ENCODE measurements at places on chromosomes 2 and 18. TPM values are rescaled to one million over a fixed set of nuclear protein-coding genes. Genes with fewer than 3 reads are reported as not detected.

DNA sequence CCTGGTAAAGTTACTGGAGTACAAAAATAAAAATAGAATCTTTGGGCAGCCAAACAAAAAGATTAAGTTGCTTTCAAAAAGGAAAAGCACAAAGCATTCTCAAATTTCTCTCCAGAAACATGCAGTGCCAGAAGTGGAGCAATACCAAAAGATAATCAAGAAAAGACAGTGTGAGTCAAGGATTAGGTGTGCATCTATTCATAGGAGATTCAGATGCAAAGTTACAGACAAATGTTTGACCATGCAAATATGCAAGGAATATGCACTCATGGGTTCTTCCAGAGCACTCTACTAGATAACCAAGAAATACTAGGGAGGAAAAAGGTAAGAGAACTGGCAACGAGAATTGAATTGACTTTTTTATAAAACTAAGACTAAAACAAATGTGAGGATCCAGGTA is 51.8 kb upstream of the CDH20 start:
- no peak for DNase-seq

DNA sequence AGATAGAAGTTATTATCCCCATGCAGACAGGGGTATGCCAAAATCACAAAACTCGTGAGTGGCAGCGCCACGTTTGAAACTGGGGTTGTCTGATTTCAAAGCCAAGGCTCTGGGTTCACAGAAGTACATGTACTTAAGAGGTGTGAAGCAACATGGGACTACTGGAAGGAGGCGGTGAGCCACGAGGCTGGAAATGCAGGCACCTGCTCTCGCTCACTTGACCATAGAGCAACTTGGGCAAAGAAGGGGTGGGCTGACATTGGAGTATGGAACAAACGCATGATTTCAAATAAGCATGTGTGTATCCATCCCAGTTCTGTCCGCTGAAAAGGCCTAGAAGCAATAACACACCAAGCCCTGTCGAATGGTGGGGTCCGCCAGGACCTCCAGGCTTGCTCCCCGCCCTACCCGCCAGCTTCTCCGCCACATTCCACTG is 593 bp upstream of the ACTR2 start:
- DNase-seq = no peak

The HOXD12 gene
- total RNA-seq = not detected

- no peak for DNase-seq
These were observed 56.0 kb upstream of the RBM44 start for GRCh38 chr2:237742614-237743013.

GRCh38 chr2:54611830-54612545 is 111.5 kb upstream of the EML6 start:
- DNase-seq = no peak

The CAPN13 gene
- total RNA-seq = not detected

The SLC5A7 gene
- not detected for total RNA-seq

The ATF2 gene
- 65.9 TPM for total RNA-seq

GRCh38 chr2:110805894-110806452 is 73.6 kb downstream of the ACOXL start:
- DNase-seq = no peak

GRCh38 chr2:35116151-35116550 is 1239.4 kb upstream of the CRIM1 start:
- no peak for DNase-seq

DNA sequence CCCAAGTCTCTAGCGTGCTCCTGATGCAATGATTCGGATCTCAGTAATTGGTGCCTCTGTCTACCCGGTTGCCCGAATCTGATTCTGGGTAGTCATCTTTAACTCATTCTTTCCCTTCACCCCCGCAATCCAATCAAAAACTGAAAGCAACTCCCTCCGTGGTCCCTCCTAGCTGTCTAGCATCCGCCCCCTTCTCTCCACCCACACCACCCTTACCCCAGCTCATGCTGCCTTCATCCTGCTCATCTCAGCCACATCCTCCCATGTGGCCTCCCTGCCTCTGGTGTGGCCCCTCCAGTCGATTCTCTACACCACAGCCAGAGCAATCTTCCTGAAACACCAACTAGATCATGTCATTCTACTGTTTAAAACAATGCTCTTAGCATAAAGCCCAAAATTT is 62.3 kb downstream of the TTC32 start:
- no peak for DNase-seq

The TEKT4 gene
- total RNA-seq = not detected

GRCh38 chr18:25604894-25605597 is 253.1 kb upstream of the ZNF521 start:
- DNase-seq = no peak

The CHAC2 gene
- 22.4 TPM for total RNA-seq

The DTNA gene
- total RNA-seq = 0.73 TPM

GRCh38 chr2:130369311-130369964 is 13.6 kb downstream of the PTPN18 start:
- DNase-seq = no peak

The DCC gene
- total RNA-seq = not detected

DNA sequence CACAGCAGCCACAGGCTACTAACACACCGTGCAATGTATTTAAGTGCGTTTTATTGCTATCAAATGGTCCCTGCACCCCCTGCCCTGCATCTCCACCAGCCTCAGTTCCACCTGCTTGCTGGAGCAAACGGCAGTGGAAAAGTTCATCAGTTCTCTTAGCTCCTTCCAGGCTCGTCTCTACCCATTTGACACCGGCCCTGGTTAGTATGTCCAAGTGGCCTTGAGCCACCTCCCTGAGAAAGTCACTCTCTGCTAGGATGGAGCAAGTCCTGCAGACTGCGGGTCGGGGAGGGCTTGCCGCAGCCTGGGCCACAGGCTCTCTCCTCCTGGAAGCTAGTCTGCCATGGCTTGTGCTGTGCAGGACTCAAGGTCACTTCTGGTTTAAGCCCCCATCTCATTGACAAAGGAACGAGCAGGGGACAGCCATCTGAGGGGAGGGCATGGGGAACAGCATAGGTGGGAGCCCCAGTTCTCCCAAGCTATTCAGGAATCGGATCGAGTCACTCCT is 74.9 kb downstream of the RHOB start:
- DNase-seq = no peak

DNA sequence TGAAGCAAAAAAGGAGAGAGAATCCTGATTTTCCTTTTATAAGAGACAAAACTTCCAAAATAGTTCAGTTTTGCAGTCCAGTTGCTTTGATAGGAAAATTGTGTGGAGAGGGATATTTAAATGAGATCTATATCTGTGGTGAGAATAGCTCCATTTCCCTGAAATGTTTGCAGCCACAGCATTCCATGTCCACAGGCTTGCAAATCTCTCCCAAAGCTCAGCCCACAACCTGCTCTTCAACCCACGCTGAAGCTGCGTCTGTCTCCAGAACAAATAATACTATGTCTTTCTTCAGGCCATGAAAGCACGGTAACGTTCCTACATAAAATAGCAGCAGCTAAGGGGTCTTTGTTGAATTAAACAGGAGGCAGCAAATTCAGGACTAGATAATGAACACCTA is 31.8 kb downstream of the TMEM17 start:
- DNase-seq = no peak

DNA sequence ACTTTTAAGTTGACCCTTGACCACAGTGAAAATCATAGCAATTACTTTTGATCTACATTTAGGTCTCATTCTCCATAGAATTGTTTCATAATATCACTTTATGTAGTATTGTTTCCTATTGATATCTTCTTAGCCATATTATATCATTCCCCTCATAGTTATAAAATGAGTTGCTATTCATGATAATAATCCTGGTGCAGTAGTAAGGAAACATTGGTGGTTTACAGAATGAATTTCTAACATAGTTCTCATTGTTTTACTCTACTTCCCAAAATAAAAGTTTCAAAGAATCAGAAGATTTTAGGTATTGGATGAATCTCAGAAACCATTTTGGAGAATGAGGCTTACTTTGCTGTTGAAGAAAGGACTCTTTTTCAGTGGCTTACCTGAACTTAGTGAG is 246.0 kb downstream of the PARD3B start:
- DNase-seq = no peak

DNA sequence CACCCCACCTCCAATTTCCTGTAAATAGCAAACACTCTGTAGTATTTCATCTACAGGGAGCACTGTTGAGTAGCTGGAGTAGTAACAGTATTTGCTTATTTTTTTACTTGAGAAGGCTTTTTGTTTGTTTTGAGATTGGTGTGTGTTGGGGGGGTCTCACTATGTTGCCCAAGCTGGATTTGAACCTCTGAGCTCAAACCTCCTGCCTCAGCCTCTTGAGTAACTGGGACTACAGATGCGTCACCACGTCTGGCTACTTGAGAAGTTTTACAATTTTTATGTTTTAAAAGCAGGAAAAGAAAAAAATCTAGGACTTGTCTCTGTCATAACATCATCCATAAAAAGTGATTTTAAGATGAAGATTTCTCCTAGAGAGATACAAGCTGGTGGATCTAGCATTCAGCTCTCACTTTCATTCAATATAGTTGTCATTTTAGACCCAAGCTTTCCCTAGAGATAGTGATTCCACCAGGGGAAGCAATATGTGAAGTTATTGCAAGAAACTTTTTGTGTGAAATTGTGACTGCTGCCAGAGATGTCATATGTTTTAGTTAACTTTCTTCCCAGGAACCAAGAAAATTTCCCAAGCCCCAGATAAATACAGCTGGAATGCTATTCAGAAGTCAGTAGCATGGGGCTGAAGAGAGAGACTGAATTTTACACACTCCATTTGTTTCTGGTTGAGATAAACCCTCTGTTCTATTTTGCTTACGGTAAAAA is 60.2 kb upstream of the MAP4K3 start:
- DNase-seq = no peak

DNA sequence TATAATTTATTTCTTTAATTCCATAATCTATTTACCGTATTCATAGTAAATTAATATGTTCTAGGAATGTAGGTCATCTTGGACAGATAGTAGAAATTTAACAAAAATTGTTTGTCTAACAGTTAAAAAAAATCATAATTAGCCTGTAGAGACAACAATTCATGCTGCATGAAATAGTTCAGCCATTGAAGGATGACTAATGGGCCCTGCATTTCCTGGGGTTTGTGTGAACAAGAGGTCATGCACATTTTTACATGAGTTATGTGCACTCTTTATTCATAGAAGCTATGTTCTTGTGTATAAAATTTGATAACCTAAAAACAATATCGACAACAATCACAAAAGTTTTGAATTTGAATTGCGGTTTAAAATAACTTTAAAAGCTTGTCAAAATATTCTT is 1663.6 kb downstream of the SUCLG1 start:
- no peak for DNase-seq

GRCh38 chr2:203804764-203805485 is 62.6 kb upstream of the CTLA4 start:
- no peak for DNase-seq

GRCh38 chr2:108460345-108461037 is 11.5 kb downstream of the GCC2 start:
- DNase-seq = no peak

The C2orf81 gene
- 1.6 TPM for total RNA-seq

The B3GNT7 gene
- 0.05 TPM for total RNA-seq

The SNTG2 gene
- total RNA-seq = not detected

DNA sequence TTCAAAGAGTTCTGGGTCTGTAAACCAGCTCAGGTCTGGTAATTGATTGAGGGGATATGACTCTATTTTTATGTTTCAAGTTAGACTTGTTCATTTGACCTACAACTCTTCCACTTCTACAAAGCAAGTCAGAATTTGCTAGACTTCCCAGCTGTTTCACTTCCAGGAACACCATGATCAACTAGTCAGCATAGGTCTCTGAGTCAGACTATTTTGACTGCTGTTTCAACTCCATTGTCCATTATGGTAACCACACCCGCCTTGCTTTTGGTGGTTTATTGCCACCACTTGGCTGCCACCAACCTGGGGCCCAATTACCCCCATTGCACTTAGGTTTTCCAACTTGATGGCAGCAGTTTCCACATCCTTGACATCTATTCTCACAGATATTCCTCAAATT is 116.6 kb downstream of the LAMA3 start:
- no peak for DNase-seq

The WDPCP gene
- total RNA-seq = 5.5 TPM

The TEX44 gene
- not detected for total RNA-seq

DNA sequence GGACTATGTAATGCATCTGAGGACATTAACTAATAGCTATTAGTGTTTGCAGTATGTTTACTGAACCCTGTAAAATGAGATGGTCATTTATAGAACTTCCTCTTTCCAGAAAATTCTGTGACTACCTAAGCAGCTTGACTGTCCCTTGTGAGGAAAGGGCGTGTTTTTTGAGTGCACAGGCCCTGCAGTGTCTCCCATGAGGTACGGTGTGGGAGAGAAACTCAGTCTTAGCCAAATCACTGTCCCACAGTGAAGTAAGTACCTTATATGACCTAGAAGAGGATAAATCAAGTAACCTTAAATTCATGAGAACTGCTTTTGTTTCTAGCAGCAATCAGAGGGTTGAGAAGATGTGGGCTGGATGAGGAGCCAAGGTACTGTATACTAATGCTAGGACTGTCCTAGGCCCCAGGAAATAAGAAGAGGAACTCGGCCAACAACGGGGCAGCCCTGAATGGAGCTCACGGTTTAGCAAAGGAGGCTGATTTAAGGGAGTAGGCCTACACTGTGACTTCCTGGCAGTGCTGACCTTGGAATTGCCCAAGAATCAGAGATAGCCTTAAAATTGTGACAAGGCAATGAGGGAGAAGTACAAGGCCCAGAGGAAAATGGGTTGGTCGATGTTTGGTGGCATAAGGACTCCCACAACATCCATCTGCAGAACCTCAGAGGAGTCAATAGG is 103.5 kb upstream of the CTAGE1 start:
- no peak for DNase-seq

DNA sequence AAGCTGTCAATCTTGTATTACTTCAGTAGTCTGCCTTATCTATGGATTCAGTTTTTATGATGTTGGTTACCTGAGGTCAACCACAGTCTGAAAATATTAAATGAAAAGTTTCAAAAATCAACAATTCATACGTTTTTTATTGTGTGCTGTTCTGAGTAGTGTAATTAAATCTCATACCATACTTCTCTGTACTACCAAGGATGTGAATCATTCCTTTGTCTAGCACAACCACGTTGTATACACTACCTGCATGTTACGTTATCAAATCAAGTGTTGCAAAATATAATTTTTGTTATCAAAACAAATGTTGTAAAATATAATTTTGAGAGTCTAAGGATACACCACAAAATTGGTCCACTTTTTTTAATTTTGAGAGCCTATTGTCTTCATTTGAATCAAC is 590.2 kb upstream of the SETBP1 start:
- DNase-seq = no peak

DNA sequence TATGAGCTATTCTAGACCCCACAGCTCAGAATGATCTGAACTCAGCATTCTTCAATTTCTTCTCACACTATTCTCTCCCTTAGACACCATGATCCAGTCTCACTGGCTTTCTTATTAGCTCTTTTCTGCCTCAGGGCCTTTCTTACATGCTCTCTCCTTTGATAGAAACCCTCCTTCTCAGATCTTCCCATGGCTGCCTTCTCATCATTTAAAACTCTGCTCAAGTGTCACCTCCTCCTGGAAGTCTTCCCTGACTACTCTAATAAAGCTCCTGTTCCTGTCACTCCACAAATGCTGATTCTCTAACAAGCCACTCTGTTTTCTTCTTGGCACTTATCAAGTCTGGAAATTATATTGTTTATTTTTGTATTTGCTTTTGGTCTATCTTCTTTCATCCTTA is 131.1 kb downstream of the HNMT start:
- DNase-seq = no peak

GRCh38 chr2:222000326-222000725 is 298.5 kb downstream of the PAX3 start:
- DNase-seq = no peak

- DNase-seq = no peak
These were observed 2.0 kb upstream of the EN1 start for GRCh38 chr2:118849226-118850167.
